IPS-NIHi11 (cell line): ENCODE measurements at places on chromosomes 13 and 19.

DNA sequence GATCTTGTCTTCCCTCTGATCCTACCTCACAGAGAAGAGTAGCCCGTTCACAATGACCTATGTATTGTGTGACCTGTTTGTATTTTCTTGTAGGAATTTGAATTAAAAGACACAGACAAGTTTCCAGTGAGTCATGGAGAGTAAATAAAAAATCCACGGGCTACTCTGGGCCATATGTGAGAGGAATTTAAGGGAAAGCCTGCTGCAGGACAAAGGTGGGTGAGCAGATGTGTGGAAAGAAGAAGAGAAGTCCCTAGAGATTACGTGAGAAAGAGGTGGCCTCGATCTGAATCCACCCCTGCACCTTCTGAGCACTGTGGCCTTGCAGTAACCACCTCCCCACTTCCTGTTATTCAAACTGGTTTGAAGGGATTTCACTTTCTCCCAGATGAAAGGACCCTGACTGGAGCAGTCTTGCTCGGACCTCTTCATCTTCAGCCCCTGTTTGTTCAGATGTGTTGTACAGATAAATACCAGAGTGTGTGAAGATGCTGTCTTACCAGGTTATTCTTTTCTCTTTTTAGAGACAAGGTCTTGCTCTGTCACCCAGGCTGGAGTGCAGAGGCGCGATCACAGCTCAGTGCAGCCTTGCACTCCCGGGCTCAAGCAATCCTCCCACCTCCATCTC, 205.4 kb downstream of the PDS5B start:
- DNase-seq: no peak

GRCh38 chr13:110046811-110047210, 260.1 kb downstream of the COL4A1 start:
- DNase-seq: no peak

- no peak for DNase-seq
Observed at GRCh38 chr13:104984296-104984818, 1551.1 kb downstream of the EFNB2 start.

DNA sequence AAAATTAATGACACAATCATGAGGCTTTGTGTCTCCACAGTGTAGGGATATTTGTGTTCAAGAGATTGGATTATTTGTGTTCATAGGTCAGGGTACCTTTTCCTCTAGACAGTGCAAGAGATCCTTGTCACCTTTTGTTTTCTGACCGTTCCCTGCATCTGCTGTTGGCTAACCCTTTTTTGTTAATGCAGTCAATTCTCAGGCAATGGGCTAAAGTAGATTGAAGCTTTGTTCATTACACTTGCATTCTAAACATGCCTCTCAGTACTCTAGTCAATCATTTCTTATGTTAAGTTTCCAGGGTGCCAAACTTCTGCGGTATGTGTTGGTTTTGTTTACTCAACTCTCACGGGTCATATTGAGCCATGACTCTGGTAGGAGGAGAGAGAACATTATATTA, 1.8 kb upstream of the MED4 start:
- no peak for DNase-seq

GRCh38 chr19:22257381-22257780, 28.9 kb upstream of the ZNF729 start:
- DNase-seq: no peak

DNA sequence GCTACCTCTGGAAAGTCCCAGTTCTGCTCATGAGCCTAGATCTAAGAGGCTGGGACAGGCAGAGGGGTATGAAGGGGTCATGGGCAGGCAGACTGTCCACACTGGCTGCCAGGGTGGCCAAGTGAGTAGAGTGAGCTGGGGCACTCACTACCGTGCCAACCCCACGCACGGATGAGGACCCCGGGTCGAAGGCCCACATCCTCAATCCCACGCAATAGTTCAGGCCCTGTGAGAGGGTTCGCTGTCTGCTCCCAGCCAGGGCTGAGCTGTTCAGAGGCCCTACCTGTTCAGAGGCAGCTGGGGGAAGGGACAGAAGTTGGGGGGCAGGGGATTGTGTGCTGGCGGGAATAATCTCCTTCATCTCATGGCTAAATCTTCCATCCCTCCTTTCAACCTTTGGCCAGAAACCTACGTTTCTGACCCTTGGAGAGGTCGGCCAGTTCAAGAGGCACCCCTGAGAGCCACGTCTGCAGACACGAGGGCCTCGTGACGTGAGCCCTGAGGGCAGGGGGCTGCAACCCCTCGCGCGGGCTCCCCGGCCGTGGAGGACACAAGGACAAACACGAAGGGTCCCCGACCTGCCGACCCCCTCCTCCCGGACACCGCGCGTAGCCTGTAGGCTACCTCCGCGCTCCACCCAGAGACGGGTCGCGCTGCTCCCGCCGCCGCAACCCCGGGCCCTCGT, 1.0 kb upstream of the RPS5 start:
- no peak for DNase-seq
